ENCODE measurements at places on chromosomes 11 and 22. TPM values are rescaled to one million over a fixed set of nuclear protein-coding genes. Genes with fewer than 3 reads are reported as not detected.

- DNase-seq = no peak
Measured at GRCh38 chr11:130775306-130776060, 140.8 kb downstream of the SNX19 start.

The HOATZ gene
- not detected for total RNA-seq

DNA sequence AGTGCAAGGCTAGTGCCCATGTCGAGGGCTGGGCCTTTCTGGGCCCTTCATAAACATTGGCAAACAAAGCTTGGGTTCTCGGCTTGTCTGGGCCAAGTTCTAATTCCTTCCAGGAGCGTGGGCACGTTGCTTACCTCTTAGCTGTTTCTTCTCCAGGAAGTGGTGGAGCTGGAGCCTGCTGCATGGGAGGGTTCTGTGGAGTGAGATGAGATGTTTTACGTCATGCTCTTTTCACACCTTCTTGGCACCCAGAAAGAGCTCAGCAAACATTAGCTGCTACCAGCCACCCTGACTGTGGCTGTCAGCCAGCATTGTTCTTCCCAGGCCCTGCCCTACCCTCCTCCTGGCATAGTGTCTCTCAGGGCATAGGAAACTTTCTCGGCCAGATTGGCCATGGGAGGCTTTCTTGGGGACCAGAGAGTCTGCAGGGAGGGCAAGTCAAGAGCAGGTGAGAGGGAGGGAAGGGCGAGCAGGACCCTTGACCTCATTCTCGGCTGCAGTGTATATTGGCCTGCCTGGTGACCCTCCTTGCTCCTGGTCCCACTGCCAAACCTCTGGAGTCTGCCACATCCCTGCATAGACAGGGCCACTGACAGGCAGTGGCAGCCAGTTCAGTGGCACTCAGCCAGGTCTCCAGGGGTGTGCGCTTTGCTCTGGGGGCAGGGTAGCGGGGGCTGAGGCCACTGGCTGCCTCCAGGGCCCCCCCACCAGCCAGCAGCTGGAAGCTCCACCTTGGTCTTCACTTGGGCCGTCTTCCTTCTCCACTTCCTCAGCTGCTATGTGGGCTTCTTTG, 98.8 kb downstream of the BCR start:
- no peak for DNase-seq

GRCh38 chr11:88529426-88529825, 191.9 kb upstream of the CTSC start:
- no peak for DNase-seq
